Bronchial epithelial cell (primary cell): ENCODE measurements at places on chromosomes 3 and 15.

DNA sequence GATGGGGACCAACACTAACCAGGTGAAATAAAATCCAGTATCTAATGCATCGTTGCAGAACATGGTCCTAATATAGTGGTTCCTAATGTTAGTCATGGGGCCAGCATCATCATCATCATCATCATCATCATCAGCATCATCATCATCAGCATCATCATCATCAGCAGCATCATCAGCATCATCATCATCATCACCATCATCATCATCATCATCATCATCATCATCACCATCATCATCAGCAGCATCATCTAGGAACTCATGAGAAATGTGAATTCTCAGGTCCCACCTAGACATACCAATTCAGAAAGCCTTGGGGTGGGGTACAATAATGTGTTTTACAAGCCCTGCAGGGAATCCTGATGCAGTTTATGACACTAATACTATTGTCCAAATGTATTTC, 179.4 kb upstream of the LRRN1 start:
- no peak for DNase-seq

DNA sequence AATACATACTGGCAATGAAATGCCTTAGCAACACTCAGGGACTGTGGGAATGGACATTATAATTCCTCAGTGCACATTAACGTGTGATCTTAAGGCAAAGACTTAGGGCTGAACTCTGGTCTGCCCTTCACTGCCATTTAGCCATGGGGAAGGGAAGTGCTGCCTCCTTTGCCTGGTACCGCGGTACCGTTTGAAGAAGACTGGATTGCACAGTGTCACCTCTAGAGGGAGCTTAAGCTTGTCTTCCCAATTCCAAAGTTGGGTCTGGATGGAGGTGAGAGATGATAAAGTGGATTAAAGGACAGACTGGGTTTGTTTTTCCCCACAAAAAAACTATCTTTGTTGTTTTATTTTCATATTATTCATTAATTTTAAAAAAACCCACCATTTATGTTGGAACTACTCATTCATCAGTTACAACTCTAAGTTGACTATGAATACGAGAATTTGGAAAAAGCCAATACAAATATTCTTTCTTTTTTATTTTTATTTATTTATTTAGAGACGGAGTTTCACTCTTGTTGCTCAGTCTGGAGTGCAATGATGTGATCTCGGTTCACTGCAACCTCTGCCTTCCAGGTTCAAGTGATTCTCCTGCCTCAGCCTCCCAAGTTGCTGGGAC, 60.0 kb upstream of the SYN2 start:
- peak; percentile 48 for DNase-seq

- DNase-seq = peak; percentile 72
Observed at GRCh38 chr3:157282261-157283191, 122.6 kb upstream of the CCNL1 start.

GRCh38 chr3:145219355-145220235, 941.4 kb downstream of the PLOD2 start:
- no peak for DNase-seq

DNA sequence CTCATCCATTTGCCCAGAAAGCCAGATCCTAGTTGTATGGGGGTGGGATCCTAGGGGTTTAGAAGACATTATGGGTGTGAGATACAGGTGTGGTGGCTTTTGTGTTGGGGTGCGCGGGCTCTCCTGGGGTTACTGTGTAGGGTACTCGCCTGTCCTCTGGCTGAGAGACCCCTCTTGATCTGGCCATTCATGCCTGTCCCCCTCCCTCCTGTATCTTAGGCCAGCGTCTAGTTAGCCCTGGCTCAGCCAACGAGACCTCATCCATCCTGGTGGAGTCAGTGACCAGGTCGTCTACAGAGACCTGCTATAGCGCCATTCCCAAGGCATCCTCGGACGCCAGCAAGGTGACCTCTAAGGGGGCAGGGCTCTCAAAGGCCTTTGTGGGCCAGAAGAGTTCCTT, 41.4 kb downstream of the DNASE1L3 start:
- no peak for DNase-seq

- no peak for DNase-seq
Observed at GRCh38 chr3:195154111-195154791, 116.7 kb downstream of the XXYLT1 start.

DNA sequence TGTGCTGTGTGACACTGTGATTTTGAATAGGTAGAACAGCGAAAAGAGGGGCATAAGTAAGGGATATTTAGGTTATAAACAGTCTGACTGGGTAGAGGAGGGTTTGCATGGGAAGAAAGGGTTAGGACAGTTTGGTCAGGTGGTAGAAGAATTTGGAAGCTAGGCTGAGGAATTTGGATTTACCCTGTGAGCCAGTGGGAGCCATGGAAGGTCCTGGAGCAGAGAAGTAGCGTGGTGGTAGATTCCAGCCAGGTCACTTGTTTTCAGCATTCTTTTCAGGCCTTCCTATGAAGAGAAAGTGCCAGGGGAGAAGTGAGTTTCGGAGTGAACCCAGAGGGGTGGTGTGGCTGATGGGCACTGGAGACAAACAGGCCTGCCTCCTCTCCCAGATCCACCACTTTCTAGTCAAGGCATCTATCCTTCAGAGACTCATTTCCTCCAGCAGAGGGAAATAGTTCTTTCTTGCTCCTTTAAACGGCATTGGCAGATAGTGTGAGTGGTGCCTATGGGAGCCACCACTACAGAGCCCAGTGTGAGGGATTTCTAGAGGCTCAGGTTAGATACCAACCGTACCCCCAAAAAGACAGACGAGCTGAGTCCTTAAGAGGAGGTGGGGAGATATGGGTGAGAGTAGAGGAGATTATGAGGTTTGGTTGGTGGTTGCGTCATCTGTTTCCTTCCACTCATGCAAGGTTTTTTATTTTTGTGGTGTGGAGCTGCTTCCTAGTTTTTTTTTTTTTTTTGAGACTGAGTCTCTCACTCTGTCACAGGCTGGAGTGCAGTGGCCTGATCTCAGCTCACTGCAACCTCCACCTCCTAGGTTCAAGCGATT, 21.2 kb downstream of the PXK start:
- DNase-seq = no peak

- peak; percentile 75 for DNase-seq
Observed at GRCh38 chr3:38226273-38226672, 39.3 kb upstream of the SLC22A13 start.

DNA sequence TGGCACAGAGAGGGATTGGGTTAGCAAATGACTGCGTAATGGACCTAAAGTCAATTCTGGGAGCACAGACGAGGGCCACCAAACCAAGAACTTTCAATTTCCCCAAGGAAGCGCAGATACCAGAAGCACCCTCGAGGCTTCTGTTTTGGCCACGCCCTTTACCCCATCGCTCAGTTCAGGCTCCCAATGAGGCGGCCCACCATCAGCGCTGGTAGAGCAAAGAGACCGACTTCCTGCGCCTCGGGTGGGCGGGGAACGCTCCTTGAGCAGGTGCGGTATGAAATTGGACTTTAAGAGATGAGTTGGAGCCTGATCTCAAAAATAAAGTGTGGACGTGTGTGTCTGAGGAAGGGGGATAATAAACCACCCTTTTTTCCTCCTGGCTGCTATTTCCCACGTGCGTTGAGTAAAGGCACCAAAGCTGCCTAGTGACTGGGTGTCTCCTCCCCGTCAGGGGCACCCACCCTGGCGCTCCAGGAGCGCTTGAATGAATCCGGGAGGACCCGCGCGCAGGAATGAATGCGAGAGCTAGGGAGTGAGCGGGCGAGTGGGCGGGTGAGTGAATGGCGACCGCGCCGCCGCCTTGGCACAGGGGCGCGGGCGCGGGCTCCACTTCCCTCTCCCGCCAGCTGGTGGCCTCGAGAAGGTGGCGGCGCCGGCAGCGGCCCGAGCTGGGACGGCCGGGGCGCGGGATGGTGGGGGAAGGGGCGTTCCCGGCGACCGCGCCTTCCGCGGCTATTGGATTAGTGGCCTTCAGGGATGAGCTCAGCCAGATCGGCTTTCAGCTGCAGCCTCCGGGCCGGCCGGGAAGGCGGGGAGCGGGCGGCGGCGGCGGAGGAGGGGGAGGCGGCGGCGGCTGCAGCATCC, at the start of gene SPSB4:
SPSB4 (plus strand) TSS at position 772 of the 867 bp plus-strand sequence. CDS start 14,758 bp downstream, outside the sequence.
- DNase-seq = peak; percentile 25

DNA sequence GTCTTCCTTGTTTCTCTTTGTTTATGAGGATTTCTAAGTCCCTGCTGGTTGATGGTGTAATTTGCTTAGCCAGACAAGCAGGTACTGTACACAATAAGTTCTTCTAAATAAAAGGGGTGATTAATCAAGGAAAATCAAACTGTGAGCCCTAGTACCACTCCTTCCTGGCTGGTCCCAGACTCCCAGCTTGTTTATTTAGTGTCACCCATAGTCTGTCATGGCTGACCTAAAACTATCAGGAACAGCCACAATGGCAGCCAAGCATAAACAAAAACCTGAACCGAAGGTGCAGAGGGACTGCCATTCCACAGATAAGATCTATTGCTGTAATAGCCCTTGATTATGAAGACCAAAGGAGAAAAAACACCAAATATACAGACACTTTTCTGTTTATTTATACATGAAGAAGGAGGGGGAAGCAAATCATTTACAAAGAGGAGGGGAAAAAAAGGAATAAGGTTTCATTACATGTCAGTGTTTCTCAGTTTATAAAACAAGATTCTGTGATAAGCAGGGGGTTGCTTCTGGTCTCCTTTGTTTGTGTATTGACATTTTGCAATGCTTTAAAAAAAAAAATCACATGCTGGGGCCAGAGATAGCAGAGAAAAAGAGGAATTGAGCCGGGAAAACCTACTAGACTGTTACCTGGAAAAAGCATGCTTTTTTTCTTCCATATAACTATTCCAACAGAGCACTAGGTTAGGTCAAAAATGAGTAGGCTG, 182.4 kb upstream of the DPH6 start:
- DNase-seq = peak; percentile 26

DNA sequence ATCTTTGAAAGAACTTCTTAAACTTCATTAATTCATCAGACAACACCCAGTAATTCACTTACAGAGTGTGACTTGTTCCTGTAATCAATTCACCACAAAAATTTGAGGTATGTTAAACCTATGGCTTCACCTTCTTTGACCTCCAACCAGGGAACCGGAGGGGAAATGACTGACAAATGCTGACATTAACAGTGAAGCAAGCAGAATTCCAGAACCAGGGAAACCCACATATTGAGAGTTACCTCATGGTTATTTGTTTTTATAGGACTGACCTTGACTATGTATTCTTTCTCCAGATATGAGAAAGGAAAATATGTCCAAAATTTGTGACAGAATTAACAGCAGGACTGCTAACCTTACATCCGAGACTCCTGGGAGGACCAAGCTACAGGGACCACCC, 2.7 kb downstream of the P3H2 start:
- no peak for DNase-seq

GRCh38 chr3:94185753-94186152, 122.9 kb downstream of the NSUN3 start:
- peak; percentile 43 for DNase-seq

- DNase-seq = no peak
Observed at GRCh38 chr3:148975696-148976095, 15.6 kb upstream of the GYG1 start.

DNA sequence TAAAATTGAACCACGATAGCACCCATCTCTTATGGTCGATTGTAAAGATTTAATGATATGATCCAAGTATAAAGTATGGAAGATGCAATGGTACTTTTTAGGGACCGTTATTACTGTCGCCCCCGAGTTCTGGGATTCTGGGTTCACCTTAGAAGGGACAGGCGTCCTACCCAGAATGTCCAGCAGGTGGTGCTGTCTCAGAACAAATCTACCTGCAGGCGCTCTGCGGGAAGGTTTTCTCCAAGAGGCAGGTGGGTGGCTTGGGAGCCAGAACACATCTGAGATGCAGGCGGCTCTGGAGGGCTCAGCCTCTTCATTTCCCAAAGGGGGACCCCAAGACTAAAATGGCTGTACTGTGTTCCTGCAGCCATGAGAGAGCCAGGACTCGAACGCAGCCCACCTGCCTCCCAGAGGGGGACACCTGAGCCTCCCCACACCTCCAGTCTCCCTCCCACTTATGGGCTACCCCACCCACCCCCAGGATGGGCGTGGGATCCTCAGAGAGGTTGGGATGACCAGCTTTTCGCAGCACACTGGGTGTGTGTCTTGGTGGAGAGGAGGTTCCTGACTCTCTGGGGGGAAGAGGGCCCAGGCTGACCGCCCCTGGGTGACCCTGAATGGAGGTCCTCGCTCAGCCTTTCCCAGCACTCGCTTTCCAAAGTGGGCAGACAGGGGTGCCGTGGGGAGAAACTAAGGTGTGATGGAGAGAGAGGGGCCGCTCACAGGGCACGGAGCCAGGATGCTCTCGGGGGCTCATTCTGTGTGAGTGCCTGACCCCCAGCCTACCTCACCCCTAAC, 28.1 kb upstream of the CORO2B start:
- DNase-seq = peak; percentile 45

GRCh38 chr3:2993736-2994135, 116.4 kb downstream of the IL5RA start:
- no peak for DNase-seq

- no peak for DNase-seq
Observed at GRCh38 chr15:27623560-27624305, 475.4 kb downstream of the OCA2 start.

DNA sequence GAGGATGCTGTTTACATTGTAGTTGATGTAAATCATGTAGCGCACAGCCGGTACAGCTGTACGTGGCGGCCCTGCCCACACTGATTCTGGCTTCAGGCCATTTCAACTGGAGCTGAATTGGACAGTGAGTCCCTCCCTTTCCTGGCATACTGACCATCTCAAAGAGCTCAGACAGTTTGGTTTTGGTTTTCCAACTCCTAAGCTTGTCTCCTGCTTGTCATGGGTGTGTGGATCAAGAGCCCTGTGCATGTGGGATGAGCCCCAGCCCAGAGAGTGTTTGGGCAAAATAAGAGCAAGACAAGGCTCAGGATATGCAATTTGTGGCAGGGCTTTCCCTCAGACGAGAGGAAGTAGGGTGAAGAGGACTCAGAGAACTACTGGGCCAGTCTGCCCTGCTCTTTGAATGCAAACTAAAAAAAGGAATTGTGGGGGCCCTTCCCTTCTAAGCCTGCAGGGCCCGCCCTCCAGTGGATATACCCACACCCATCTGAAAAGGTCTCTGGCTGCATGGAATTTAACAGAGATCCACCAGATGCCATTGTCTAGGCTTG, 13.3 kb downstream of the ITGA11 start:
- no peak for DNase-seq

- DNase-seq = no peak
Observed at GRCh38 chr15:25173241-25174028, 218.6 kb downstream of the SNRPN start.

DNA sequence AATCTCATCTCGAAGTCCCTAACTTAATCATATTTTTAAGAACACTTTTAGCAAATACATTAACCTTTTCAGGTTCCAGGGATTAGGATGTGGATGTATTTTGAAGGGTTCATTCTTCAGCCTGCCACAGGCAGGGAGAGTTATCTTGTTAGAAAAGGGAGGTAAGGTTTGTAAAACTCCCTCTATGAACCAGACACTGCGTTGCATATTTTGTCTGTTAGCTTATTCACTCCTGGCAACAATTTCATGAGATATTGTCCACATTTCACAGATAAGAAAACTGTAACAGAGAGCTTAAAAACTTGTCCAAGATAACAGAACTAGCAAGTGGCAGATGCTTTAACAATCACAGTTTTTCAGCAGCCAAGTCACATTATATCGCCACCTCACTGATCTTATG, 155.4 kb downstream of the DIPK2A start:
- DNase-seq = no peak
